ENCODE measurements at places on chromosomes 11 and 22.

DNA sequence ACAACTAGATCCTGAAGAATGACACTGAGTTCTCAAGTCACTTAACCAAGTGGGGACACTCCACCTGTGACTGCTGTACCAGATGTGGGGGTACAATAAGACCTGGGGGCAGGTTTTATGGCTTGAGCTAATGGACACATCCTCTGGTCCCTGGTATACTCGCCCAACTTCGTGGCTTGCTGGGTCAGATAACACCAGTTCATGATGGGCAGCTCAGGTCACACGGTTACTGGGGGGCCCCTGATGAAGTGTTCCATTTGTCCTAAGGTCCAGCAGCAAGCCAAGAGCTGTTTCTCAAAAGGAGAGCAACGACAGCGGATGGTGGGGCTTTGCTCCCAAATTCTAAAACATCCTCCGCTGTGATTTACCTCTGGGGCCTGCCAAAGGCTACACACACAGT is 1368.4 kb downstream of the BRD1 start:
- no peak for DNase-seq

GRCh38 chr22:33221568-33221967 is 163.4 kb upstream of the SYN3 start:
- DNase-seq, result peak; percentile 31

GRCh38 chr22:49240016-49240380 is 587.7 kb downstream of the BRD1 start:
- DNase-seq, result no peak

DNA sequence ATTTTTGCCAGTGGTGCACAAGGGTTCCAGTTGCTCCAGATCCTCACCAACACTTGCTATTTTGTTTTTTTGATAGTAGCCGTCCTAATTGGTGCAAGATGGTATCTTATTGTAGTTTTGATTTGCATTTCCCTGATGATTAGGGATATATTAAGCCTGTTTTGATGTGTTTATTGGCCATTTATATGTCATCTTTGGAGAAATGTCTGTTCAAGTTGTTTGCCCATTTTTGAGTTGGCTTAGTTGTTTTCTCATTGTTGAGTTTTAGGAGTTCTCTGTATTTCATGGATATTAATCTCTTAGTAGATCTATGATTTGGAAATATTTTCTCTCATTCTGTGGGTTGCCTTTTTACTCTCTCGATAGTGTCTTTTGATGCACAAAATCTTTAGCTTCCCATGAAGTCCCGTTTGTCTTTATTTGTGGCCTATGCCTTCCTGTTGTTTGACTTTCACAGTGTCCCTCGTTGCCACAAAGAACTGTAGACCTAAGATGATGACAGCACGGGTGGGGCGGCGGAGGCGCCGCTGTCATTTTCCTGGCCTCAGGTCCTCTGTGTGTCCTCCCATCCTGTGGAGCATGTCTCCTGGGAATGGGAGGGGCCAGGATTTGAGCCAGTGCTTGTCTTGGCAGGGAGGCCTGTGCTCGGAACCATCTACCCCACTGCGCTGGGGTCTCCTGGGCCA is 33.5 kb downstream of the LRP5 start:
- DNase-seq, result no peak

DNA sequence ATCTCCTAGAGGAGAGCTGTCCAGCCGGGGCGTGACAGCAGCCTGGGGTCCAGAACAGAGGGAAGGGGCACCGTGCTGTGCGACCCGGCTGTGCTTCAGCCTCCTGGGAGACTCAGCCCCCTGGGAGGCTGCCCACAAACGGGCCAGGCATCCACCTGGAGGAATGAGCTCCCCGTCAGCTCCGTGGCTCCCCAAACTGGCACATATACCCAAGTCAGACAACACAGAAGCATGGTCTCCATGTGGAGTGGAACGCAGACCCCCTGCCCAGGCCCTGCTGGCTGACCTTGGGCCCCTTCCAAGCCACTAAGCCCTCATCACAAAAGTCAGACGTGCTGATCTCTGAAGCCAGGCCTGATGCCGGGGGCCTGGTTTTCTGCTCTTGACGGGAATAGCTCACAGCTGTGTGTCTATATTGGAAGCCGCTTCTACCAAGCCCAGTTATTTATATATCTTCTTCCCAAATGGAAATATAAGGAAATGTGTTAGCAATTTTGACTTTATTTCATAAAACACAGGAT is 91.7 kb downstream of the BRD1 start:
- no peak for DNase-seq

- no peak for DNase-seq
Observed at GRCh38 chr11:128664317-128664716, 29.6 kb upstream of the FLI1 start.

DNA sequence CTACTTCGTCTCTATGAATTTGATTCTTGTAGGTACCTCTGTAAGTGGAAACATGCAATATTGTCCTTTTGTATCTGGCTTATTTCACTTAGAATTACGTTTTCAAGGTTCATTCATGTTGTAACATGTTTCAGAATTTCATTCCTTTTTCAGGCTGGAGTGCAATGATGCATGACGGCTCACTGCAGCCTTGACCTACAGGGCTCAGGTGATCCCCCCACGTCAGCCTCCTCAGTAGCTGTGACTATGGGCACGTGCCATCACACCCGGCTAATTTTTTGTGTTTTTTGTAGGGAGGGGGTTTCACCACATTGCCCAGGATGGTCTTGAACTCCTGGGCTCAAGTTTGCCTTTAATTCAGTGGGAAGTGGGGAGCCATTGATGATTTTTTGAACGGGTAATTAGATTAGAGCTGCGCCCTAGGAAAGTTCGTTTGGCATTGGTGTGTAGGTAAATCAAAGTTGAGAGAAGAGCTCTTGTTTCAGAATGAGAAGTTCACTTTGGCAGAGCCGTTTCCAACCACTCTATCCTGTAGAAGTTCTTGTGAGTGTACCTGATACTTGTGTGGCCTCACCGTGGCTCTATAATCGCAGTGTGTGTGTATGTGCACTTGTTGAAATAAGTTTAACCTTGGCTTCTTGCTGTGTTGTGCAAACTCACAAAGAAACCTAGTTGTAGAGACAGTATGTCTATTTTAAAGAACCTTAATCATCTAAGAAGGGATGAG is 115.9 kb downstream of the NAV2 start:
- DNase-seq, result no peak

DNA sequence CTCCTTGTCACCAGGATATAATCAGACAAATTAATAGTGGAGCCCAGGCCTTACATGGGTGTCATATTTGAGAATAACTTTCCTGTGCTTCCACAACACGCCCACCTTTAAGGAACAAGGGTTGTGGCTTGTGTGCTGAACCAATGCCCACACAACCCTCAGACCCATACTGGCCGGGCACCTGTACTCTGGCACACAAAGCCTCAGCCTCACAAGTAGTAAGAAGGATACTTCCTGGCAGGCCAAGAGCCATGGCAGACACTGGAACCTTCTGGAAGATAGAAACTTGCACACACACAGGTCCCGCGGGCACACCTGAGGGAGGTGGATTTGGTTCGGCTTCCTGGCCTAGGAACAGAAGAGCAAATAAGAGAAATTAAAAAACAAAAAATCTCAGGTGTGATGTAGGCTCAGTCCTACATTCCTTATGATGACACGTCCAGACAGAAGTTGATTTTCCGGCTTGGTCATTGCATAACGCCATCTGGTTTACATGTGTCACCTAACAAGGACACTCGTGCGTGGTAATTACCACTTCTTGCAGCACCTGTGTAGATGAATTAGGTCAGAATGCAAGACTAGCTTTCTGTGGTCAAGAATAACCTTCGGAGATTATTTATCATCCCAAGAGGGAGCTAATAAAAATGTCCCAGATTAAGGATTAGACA is 5.8 kb upstream of the BRD1 start:
- DNase-seq, result no peak

- no peak for DNase-seq
Observed at GRCh38 chr11:56234155-56234554, at the start of gene OR5T2. TSS of gene OR5T2 (minus strand) at chr11:56234255. CDS start at chr11:56233062, 1,193 bp downstream.

DNA sequence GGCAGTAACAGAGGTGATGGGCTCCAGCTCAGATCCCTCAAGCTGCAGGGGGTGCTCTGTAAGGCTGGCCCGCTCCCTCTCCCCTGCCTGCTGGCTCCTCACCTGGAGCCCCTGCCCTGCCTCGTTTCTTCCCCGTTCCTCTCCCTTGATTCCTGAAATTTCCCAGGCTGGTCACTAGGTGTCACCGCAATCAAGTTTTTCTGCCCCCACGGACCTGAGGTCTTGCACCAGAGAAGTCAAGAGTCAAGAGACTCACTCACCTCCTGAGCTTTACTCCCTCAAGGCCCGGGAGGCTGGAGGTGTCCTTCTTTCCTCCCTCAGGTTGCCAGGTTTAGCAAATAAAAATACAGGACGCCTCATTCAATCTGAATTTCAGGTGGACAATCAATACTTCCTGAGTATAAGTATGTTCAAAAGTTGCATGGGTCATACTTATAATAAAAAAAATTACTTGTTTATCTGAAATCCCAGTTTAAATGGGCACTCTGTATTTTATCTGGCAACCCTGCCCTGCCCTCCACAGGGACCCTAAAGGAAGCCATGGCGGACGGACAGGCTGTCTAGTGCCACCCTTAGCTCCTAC is 69.2 kb downstream of the SCUBE1 start:
- DNase-seq, result peak; percentile 45

DNA sequence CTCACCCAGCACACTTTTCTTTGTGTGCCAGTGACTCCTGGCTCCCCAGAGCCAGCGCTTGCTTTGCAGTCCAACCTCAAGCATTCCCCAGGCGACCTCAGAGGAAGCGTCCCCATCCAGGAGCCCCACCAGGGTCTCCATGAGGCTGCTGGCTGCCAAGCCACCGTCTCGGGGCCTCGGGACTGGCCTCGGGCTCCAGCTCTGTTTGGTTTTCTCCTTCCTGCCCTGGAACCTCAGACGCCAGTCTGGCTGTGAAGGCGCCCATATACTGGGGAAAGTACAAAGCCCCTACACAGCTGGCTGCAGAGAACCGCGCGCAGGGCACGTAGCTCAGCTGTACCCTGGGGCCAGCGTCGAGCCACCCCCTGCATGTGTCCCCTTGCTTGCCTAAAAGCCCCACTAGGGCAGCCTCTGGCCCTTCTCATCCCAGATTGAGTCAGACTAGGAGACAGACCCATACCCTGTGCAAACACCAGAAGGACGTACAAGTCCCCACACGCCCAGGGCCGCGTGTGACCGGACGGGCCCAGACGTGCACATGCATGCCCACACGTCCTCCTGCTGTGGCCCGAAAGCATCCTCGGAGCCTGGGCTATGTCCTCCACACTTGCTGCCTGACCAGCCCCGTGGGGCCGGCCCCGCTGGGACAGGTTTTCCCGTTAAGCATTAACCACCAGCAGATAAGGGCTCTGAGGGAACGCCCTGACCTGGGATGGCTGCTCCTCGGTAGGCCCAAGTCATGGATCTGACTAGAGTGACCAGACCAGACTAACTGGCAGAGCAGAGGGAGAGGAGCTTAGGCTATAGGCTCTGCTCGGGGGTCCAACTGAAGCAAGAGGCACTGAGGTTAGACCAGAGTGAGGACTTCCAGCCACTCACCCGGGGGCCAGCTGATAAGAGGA is 4.2 kb upstream of the SYT8 start:
- no peak for DNase-seq

GRCh38 chr11:109864834-109865547 is 228.2 kb upstream of the ZC3H12C start:
- DNase-seq, result peak; percentile 40

DNA sequence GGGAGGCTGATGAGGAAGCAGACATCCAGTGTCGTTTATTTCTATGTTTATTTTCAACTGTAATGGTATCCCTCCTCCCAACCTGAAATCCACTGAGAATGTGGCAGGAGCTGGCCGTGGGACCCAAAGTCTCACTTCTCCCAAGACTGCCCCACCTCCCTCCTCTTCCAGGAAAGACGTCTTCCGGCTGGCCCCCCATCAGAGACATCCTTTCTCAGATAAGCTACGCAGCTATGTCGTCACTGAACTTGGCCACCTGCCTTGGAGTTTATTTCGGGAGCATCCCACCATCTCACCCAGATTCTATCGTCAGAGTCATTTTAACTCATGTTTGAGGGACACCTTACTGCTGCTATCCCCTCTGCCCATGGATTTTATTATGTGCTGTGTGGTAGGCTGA is 13.9 kb downstream of the TMEM184B start:
- DNase-seq, result no peak

- no peak for DNase-seq
Observed at GRCh38 chr22:30094804-30095203, 14.5 kb downstream of the HORMAD2 start.

- no peak for DNase-seq
Observed at GRCh38 chr11:97345032-97345431, 955.2 kb downstream of the JRKL start.

DNA sequence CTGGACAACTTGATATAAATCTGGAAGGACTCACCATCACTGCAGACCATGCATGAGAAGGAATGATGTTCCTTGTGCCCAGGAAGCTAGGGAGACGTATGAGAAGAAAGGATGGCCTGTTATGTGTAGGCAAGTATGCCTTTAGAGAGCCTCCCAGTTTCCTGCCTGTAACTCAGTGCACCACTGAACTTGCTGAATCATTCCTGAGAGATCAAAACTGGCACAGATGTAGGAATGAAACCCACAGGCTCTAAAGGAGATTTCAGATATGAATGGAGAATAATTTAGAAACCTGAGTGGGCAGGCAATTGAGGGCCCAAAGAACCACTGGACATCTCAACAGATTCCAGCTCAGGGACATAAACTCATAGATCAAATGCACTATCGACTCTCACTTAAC is 38.4 kb upstream of the PRSS23 start:
- peak; percentile 36 for DNase-seq

- no peak for DNase-seq
Observed at GRCh38 chr22:40247976-40248375, 70.3 kb downstream of the TNRC6B start.

DNA sequence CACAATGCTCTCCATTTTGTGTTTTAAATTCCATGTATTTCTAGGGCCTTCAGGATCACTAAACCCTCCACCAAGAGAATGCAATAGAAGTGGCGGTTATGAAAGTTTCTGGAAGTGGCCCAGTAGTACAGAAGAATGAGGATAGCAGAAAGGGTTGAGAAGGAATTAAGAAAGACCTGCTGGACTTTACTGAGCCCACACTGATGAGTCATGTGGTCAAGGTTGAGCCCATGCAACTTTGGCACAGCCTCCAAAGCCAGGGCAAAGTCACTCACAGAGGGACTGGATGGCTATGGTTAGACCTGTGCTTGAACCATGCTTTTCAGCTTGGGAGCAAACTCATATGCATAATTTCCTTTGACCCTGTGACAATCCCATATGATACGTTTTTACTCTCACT is 102.9 kb upstream of the PLET1 start:
- peak; percentile 73 for DNase-seq

DNA sequence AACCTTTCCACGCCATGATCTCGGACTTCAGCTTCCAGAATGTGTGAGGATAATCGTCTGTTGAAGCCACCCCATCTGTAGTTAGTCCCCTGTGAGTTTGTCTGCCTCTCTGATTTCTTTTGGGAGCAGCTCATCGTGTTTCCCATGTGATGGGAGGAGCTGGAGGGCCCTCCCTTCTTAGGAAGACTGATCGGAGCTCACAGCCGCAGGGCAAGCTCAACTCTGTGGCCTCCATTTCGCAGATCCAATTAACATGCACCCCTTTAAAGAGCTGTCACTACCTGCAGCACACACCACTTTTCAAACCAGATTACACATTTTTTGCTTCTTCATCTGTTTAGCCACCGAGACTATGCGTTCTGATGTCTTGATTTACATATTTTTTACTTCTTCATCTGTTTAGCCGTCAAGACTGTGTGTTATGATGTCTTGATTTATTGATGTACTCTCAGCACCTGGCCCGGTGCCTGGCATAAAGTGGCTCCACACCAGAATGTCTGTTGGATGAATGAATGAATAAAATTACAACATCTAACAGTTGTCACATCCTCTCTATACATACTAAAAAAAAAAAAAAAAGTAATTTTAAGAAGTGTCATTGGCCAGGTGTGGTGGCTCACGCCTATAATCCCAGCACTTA is 14.9 kb upstream of the PPFIA1 start:
- no peak for DNase-seq
